ENCODE measurements at places on chromosomes 2 and 18. TPM values are rescaled to one million over a fixed set of nuclear protein-coding genes. Genes with fewer than 3 reads are reported as not detected.

The SLC16A14 gene
- total RNA-seq, result 10.1 TPM

The PSD4 gene
- total RNA-seq, result 18.4 TPM

The TWIST2 gene
- 10.7 TPM for total RNA-seq

The COL4A3 gene
- total RNA-seq, result 44.4 TPM

The KLHL30 gene
- 8.3 TPM for total RNA-seq

The OBSL1 gene
- 146 TPM for total RNA-seq

The CFAP210 gene
- total RNA-seq, result 0.23 TPM

The CTAGE1 gene
- total RNA-seq, result not detected

The PLCL1 gene
- 23.7 TPM for total RNA-seq

The RUFY4 gene
- total RNA-seq, result 0.29 TPM

The TUBA4B gene
- total RNA-seq, result not detected

The MC5R gene
- total RNA-seq, result 0.47 TPM

The AAMP gene
- 141 TPM for total RNA-seq

The NOL4 gene
- 2.7 TPM for total RNA-seq

The KCNK3 gene
- 6.7 TPM for total RNA-seq

The LYPD1 gene
- 57.0 TPM for total RNA-seq

Measured in metanephros (tissue), 2 donors.